ENCODE measurements at places on chromosomes 1 and 21. TPM values are rescaled to one million over a fixed set of nuclear protein-coding genes. Genes with fewer than 3 reads are reported as not detected.

GRCh38 chr1:67755619-67756018 lies 70.6 kb downstream of the GADD45A start:
- DNase-seq, result no peak

DNA sequence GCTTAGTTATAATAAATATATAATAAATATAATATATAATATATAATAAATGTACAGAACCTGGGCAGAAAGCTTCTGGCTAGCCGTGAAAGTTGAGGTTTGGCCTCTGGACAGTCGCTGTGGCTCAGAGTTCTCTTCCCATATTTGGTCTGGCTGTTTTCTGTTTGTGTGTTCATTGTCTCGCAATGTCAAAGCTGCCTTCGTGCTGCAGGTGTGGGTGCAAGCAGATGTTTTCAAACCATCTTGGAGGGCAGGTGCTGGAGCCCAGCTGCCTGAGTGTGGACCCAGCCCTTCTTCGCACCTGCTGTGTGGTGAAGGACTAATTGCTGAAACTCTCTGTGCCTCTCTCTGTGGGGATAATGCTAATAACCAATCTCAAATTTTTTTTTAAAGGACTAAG lies 3.6 kb upstream of the CSTB start:
- no peak for DNase-seq

DNA sequence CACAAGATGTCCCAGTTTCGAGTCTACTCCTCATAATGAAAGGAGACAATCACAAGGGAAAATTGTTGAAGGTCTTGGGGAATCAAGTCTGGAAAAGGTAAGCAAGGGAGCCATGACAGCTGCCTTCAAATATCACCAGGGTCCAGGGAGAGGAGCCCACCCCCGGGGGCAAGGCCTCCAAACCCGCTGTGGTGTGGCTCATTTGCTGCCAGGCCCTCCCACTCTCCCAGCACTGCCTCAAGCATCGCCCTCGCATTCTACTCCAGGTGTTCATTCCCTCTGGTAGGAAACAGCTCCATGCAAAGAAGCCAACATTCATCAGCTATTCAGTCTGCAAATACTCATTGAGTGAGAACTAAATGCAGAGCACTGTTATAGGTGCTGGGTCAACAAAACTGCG lies 8.6 kb downstream of the S100A9 start:
- DNase-seq, result no peak

AMPD1 gene
- polyA plus RNA-seq, result not detected

IL20 gene
- not detected for polyA plus RNA-seq

Measured in left kidney (tissue), 8 donors.